ENCODE measurements at places on chromosomes 4 and X.

DNA sequence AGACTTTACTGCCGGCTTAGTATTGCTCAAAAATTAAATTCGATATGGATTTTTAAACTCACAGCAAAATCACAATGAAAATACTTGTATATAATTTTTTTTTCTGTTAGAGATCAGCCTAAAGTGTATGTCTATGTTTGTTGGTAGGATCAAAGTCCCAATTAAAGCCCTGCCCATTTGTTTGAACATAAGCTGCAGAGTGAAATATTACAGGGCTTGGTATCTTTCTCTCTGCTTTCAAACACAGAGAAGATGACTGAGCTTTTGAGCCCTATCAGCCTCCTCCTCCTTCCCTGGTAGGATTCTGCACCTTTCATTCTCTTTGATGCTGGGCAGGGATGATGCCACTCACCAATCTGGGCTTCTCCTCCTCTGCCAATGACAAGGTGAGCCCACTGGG, 345.4 kb downstream of the PPP1R2C start:
- no peak for DNase-seq

GRCh38 chr4:89781321-89781720, 55.6 kb downstream of the SNCA start:
- no peak for DNase-seq

GRCh38 chrX:56281789-56282188, 49.6 kb downstream of the KLF8 start:
- no peak for DNase-seq

DNA sequence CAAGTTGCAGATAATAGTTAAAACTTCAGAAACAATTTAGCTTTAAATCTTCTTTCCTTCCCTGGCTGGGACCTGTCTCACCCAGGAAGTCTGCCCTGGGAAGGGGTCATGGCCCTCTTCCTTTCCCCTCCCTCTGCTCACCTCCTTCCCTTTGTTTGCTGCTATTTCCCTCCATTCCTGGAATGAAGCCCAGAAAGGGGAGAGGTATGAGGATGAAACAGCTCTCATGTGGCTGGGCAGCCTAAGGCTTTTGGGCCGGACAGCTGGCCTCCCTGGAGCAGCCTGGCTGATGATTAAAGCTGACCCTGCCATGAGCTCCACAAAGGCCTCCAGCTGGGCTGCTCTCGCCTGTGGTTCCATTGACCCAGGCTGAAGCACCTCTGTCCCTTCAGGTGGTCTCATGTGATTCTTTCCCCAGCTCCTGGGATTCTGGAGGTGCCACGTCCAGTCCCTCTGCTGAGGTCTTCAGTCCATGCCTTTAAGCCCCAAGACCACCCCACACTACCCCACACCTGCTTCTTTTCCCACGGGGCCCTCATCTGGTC, 202.1 kb downstream of the PTTG2 start:
- no peak for DNase-seq

- no peak for DNase-seq
Measured at GRCh38 chr4:119059221-119059620, 76.4 kb upstream of the MYOZ2 start.

DNA sequence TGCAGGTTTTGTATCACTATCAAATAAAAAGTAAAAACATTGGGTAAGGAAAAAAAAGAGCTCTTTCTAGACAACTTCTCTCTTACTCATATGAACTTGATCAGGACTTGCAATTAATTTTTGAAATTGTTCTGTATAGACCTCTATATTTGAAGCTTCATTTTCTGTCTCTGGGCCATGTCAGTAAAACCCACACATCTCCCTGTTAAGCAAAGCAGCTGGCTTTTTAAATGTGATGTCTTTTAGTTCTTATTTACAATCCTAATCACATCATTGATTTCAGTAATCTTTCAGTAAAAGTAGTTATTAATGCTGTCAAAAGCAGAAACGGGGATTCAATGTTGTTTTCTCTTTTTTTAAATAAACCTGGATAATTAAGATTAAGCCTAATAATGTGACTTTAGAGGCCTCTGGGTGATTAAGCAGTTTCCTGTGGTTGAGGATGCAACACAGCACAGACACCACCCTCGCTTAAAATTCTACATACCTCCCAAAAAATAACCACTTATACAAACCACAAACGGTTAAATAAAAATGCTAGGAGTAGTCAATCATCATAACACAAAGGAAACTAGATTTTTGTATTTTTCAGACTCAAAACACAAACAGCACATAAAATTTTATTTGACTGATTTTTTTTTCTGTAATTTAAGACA, 5.2 kb upstream of the PCDH10 start:
- no peak for DNase-seq

DNA sequence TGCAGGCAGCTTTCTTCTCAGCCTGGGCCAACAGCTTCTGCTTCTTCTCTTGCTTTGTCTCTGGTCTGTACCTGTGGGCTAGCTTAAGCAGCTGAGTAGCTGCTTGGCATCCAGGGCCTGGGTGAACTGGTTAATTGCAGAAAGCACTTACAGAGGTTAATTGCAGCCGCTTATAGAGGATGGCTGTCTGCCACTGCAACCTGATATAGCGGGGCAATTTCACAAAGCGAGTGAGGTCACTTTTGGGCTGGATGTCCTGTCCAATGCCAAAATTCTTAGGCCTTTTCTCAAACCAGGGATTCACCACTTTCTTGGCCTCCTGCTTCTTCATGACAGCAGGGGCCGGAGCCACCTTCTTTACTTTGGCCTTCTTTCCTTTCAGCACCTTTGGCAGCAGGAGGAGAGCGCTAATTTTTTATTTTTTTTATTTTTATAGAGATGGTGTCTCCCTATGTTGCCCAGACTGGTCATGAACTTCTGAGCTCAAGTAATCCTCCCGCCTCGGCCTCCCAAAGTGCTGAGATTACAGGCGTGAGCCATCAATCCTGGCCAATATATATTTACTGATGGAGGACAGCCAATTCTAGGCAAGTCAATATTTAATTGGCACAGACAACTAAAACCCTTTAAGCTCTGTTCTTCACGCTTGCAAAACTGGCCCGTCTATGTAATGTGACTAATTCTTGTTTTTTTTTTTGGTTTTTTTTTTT, 61.0 kb downstream of the ENOPH1 start:
- DNase-seq: no peak

DNA sequence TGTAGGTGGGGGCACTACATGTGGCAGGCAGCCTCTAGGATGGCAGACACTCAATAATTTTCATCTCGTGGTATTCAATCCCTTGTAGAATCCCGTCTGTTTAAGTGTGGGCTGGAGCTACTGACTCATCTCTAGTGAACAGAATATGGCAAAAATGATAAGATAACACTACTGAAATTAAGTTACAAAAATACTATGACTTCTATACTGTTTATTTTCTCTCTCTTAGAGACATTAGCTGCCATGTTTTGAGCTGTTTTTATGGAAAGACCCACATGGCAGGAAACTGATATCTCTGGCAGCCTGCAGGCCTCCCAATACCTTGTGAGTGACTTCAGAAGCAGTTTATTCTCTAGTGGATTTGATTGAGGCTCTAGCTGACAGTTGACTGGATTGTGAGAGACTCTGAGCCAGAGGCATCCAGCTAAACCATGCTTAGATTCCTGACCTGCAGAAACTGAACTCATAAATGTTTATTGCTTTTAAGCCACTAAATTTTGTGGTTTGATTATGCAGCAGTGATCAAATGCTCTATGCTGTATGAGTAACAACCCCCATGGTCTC, 298.8 kb upstream of the CTSO start:
- DNase-seq: no peak

- no peak for DNase-seq
Measured at GRCh38 chr4:76782837-76783236, 115.1 kb downstream of the SOWAHB start.

- no peak for DNase-seq
Measured at GRCh38 chr4:115234405-115235093, 121.1 kb upstream of the NDST4 start.

DNA sequence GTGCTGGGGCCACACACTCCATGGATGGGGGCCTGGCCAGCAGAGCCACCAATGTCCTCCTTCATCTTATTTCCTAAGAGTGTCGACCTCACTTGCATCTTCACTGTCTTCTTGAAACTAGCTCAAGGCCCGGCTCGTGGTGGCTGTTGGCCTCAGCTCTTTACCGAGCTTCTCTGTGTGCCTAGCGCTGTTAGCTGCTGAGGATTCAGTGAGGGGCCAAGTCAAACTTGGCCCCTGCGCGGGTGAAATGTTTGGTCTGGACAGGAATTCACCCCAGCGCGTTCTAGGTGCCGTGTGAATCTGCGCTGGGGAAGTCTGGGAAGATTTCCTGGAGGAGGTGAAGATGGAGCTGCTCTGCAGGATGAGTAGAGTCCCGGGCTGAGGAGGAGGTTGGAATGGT, 8.5 kb downstream of the SORCS2 start:
- DNase-seq: no peak

- no peak for DNase-seq
Measured at GRCh38 chrX:107804427-107804826, 21.2 kb upstream of the MID2 start.

- DNase-seq: no peak
Measured at GRCh38 chr4:176789955-176790354, 2.8 kb downstream of the VEGFC start.

DNA sequence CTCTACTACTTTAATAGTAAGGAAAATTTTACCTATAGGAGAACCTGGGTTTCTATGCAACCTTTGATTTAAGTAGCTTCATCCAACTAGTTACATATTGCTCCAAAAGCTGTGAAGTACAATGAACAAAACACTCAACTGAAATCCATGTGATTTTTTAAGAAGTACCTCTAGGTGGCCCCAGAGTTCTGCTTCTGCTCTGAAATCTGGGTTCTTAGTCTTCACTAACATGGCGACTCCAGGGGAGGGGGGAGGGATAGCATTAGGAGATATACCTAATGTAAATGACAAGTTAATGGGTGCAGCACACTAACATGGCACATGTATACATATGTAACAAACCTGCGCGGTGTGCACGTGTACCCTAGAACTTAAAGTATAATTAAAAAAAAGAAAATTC, 73.4 kb upstream of the MAGEB2 start:
- no peak for DNase-seq

DNA sequence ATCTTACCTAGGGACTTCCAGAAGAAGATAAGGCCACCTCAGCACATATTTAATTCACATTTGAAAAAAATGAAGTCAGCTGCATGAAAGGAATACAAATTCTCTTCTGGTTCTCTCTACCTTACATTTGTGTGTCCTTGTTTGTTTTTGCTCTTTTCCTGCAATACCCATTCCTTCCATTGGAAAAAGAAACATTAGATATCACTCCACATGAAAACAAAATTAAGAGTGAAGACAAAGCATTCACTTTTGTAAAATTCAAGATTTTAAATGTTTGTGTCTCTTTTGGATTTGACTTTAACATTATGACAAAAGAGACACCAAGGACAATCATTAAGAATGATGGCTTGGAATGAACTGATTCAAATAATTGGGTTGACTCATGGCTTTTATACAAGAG, 1351.8 kb downstream of the FSTL5 start:
- no peak for DNase-seq

GRCh38 chr4:87884976-87885549, 52.3 kb downstream of the MEPE start:
- no peak for DNase-seq

GRCh38 chr4:59966758-59967157, 1233.4 kb upstream of the ADGRL3 start:
- no peak for DNase-seq

DNA sequence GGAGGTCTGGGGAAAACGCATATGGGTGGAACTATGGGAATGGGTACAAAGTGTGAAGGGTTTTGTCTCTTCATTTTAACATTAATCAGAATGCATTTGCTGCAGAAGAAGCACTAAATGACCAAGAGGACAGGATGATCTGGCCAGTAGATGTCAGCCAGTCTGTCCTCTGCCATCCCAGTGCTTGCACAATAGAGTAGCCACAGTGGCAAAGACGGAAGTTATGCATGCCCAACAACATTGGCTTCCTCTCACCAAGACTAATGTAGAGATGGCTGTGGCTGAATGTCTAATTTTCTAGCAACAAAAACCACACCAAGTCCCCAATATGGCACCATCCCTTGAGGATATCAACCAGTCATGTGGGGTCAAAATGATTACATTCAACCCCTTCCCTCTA, 45.0 kb upstream of the ARHGEF6 start:
- DNase-seq: no peak

DNA sequence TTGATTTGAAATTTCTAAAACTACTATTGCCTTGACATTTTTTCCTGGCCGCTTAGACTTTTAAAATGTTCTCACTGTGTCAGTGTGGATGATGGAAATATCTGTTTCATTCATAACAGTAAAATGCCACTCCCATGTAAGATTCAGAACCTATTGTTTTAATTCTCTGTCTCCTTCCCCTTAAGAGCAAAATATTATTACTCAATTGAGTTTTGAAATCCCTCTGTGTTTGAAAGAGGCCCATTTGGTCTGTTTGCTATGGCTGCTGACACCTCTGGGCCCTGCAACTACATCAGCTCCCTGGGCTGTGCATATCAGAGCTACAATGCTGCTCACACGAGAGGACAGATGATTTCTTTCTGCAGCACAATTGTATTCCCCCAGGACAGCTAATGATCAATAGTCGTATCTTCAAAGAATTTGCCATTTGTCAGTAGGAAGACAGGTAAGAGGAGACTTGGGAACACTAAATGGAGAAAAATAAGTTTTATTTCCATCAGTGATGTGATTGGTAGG, 388.0 kb upstream of the GALNT7 start:
- DNase-seq: no peak

- DNase-seq: no peak
Measured at GRCh38 chr4:120720354-120720934, 202.1 kb downstream of the PRDM5 start.

DNA sequence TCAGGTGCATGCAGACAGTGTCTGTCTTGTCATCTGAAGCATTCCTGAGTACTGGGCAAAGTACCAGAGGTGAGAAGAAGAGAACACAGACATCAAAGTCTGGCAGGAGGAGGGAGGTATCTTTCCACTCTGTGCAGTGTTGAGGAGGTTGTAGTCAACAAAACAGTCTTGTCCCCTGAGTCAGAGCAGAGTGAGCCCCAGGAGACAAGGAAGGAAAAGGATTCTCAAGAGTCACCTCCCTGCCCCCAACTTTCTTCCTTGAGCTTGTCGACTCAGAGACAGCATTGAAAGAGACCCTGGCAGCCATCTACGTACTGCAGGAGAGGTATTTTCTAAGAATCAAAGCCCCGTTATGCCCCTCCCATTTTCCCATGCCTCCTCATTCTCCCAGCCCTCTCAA, 4.4 kb upstream of the SRPX start:
- DNase-seq: no peak

- DNase-seq: no peak
Measured at GRCh38 chr4:55876387-55876786, 22.9 kb downstream of the EXOC1 start.

DNA sequence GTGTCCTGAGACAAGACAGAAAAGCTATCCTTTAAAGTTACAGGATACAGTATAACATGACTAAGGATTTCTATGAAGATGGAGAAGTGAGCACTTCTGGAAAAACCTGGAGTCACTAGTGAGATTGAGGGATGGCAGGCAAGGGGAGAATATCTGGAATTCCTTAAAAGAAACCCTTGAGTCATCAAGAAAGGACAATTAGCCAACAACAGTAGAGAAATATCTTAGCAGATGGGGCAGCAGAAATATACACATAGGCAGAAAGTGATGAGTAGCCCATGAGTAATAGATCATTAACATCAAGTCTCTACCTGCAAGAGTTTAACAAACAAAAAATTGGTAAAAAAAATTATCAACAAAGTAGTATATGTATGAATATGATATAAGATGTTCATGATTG, 858.8 kb upstream of the FRG1 start:
- DNase-seq: no peak
